ENCODE measurements at places on chromosomes 6 and 20.
A peak's percentile ranks its signal among the peaks of the same experiment; 100 is the strongest.

GRCh38 chr20:60048634-60049521 lies 90.7 kb downstream of the CDH26 start:
- DNase-seq = no peak

DNA sequence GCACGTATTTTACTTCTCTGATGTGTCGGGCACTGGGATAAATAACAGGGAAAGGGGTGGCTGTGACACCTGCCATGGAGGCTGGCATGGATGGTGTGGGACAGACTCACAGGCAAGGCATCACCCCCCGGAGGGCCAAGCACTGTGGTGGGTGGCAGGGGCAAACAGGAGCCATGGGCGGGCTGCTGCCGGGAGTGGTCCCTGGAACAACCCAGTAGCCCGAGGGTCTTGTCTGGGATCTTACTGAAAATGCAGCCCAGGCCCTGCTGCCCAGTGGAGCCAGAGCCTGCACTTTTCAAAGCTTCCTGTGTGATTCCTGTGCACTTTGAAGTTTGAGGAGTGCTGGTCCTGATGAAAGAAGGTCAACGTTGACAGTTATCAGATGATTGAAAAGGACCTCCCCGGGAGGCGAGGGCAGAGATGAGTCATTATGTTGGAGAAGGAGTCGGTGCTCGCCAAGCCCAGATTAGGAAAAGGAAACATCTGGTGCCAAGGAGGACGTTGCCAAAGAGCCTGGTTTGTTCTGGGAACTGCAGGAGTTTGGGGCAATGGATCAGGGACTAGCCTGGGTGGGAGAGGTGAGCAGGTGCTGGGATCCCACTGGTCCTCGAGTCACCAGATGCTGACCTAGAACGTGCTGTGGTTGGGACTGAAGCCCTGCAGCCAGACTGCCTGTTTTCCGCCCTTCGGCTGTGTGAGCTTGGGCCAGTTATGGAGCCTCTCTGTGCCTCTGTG lies 130.0 kb upstream of the GGTLC1 start:
- DNase-seq = peak; percentile 16

DNA sequence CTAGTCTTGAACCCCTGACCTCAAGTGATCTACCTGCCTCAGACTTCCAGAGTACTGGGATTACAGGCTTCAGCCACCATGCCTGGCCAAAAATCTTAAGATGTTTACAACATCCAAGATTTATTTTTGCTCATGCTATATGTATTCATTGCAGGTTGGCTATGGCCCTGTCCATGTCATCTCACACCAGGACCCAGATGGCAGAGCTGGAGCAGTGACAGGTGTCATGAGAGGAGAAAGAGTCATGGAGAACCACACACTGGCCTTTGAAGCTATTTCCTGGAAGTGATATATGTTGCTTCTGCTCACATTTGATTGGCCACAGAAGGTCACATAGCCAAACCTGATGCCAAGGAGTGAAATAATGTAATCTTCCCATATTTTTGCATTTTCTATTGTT lies 13.8 kb upstream of the DDR1 start:
- DNase-seq = no peak

GRCh38 chr20:6909608-6910007 lies 142.1 kb downstream of the BMP2 start:
- no peak for DNase-seq

- peak; percentile 31 for DNase-seq
Measured at GRCh38 chr6:130407032-130407431, 41.2 kb downstream of the TMEM200A start.

- DNase-seq = no peak
Measured at GRCh38 chr20:50859161-50859560, 64.3 kb downstream of the BCAS4 start.
